ENCODE measurements at places on chromosomes 2 and 18. TPM values are rescaled to one million over a fixed set of nuclear protein-coding genes. Genes with fewer than 3 reads are reported as not detected.

- no peak overlapping the region for H3K27ac ChIP-seq
- H3K36me3 ChIP-seq: peaks cover 29% of the 10 kb centered on the region
- no peak overlapping the region for H3K4me3 ChIP-seq
Measured at GRCh38 chr2:223909001-223909741, 36.0 kb downstream of the WDFY1 start.

GRCh38 chr2:10414591-10414990, 33.5 kb downstream of the ODC1 start:
- no peak for DNase-seq
- peaks cover 4% of the 10 kb centered on the region for H3K36me3 ChIP-seq
- peaks cover 24% of the 10 kb centered on the region for H3K4me1 ChIP-seq
- H3K4me3 ChIP-seq: no peak overlapping the region
- no peak overlapping the region for H3K27ac ChIP-seq

GRCh38 chr2:102181919-102182635, 4.7 kb upstream of the IL1RL2 start:
- no peak for DNase-seq
- H3K36me3 ChIP-seq: peaks cover 19% of the 10 kb centered on the region
- H3K4me3 ChIP-seq: no peak overlapping the region

DNA sequence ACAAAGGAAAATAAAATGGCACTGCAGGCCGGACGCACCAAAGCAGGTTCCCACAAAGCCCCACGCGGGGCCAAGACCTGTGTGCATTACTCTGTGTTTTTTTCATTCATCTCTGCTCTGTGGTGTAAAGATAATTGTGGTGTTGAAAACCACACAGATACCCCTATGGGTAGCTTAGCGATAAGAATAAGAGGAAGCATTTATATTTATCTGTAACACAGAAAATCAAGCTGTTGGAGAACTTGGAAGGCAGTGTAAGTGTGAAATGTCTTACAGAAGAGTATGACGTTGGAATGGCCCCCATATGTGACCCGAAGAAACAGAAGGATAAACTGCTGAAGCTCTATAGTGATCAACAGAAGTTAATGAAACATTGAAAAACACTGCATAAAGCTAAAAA, 20.3 kb upstream of the MARCO start:
- no peak for DNase-seq

GRCh38 chr2:158914731-158915130, 53.7 kb upstream of the TANC1 start:
- H3K27ac ChIP-seq: no peak overlapping the region
- no peaks in the 10 kb centered on the region for H3K36me3 ChIP-seq
- no peak overlapping the region for H3K4me3 ChIP-seq
- no peaks in the 10 kb centered on the region for H3K27me3 ChIP-seq
- DNase-seq: no peak

- H3K27me3 ChIP-seq: no peaks in the 10 kb centered on the region
- no peak for DNase-seq
- no peak overlapping the region for H3K4me3 ChIP-seq
- no peaks in the 10 kb centered on the region for H3K4me1 ChIP-seq
- H3K36me3 ChIP-seq: no peaks in the 10 kb centered on the region
Measured at GRCh38 chr2:169513926-169514325, 4.4 kb downstream of the KLHL41 start.

Gene FEV
- total RNA-seq: not detected

DNA sequence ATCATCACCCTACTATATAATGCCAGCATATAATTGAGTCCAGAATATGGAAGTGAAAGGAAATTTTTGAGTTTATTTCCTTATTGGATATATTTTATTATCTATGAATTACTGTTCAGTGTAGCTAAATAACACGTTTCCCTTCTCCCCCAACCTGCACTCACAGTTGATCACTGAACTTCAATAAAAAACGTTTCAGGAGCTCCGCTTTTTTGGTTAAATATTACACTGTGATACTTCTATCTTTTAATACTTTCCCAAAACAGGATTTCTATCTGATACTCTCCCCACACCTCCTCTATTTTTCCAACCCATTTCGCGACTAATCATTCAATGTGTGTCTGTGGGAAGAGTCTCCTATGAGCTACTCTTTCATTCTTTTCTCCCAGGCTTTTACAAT, 7.2 kb downstream of the VSNL1 start:
- H3K4me3 ChIP-seq: no peak overlapping the region
- peaks cover 12% of the 10 kb centered on the region for H3K27me3 ChIP-seq
- H3K36me3 ChIP-seq: no peaks in the 10 kb centered on the region
- no peaks in the 10 kb centered on the region for H3K4me1 ChIP-seq
- DNase-seq: no peak

Gene ARL5A
- total RNA-seq: 52.3 TPM

DNA sequence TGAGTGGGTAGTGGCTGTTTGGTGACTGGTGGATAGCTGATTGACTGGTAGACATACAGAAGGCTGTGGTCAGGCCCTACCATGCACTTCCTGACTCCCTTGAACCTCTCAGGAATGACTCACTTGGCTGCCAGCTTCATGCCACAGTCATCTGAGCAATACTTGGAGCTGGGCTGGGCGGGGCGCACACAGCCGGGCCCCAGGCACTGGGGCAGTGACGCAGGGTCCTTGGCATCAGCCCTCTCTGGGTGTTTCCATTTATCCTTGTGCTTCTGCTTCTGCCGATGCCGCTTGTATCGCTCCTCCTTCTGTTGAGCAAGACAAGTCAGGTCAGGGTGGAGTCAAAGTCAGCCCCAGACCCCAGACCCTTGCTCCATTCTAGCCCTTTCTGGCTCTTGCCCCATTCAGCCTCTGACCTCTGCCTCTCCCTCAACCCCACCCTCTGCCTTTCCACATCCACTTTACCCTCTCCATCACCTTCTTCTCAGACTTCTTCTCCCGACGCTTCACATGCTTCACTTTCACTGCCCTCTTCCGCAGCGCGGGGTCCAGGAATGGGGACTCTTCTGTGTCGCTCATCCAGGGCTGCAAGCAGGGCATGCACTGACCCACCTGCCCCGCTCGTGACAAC, 3.0 kb upstream of the MBD1 start:
- peaks cover 45% of the 10 kb centered on the region for H3K36me3 ChIP-seq
- DNase-seq: no peak
- no peak overlapping the region for H3K27ac ChIP-seq

GRCh38 chr18:59383851-59384250, 24.8 kb upstream of the LMAN1 start:
- peaks cover 4% of the 10 kb centered on the region for H3K27me3 ChIP-seq
- no peak overlapping the region for H3K4me3 ChIP-seq
- DNase-seq: no peak

Gene DYSF
- total RNA-seq: 41.2 TPM

DNA sequence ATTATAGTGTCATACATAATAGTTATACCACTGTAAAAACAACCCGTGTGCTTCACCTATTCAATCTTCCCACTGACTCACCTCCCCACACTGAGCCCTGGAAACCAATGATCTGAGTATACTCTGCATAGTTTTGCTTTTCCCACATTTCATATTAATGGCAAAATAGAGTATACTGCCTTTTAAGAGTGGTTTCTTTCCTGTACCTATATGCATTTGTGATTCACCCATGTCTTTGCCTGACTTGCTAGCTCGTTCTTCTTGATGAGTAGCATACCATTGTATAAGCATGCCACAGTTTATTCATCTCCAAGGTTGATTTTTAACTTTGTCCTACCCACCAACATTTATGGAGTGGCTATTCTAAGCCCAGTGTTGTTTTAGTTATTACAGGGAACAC, 686.4 kb downstream of the PLCL1 start:
- no peak overlapping the region for H3K4me3 ChIP-seq
- H3K27me3 ChIP-seq: no peaks in the 10 kb centered on the region
- no peak overlapping the region for H3K27ac ChIP-seq
- H3K36me3 ChIP-seq: no peaks in the 10 kb centered on the region
- no peaks in the 10 kb centered on the region for H3K4me1 ChIP-seq

GRCh38 chr18:47936952-47937351, 6.5 kb upstream of the SMAD2 start:
- H3K4me3 ChIP-seq: no peak overlapping the region
- no peak for DNase-seq
- no peaks in the 10 kb centered on the region for H3K36me3 ChIP-seq
- H3K27me3 ChIP-seq: no peaks in the 10 kb centered on the region

DNA sequence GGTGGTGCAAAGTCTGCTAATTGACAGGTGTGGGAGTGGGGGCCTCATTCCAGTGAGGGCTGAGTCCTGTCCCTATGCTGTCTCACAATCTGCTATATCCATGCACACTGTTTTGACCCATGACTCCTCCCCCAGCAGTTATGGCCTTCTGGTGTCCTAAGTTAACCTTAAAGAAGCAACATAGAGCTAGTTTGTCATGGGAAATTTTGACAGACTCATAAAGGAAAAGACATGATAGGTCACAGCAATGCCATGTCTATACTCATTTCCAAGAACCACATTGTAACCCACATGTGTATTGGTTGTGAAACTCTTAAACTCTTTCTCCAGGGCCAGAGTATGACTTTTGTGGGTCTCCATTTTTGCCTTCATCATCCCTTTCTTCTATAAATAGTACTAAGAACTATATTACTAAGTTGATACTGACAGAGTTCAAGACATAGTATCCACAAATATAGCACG, 78.2 kb upstream of the SLC1A4 start:
- no peaks in the 10 kb centered on the region for H3K36me3 ChIP-seq
- no peaks in the 10 kb centered on the region for H3K27me3 ChIP-seq
- H3K4me1 ChIP-seq: no peaks in the 10 kb centered on the region
- H3K27ac ChIP-seq: no peak overlapping the region
- no peak for DNase-seq

- H3K27ac ChIP-seq: no peak overlapping the region
- DNase-seq: no peak
- H3K4me1 ChIP-seq: peaks cover 9% of the 10 kb centered on the region
Measured at GRCh38 chr18:49360582-49360981, 99.9 kb downstream of the DYM start.

Gene PLCL1
- total RNA-seq: 6.3 TPM

Gene MYCN
- total RNA-seq: 0.68 TPM

- H3K4me3 ChIP-seq: no peak overlapping the region
- H3K4me1 ChIP-seq: no peaks in the 10 kb centered on the region
Measured at GRCh38 chr18:73060666-73061288, 193.0 kb upstream of the NETO1 start.

- H3K27me3 ChIP-seq: peaks cover 70% of the 10 kb centered on the region
- H3K36me3 ChIP-seq: no peaks in the 10 kb centered on the region
- H3K27ac ChIP-seq: no peak overlapping the region
- DNase-seq: no peak
Measured at GRCh38 chr2:173400760-173401159, 46.1 kb downstream of the CDCA7 start.

GRCh38 chr18:26421503-26421902, 126.8 kb downstream of the KCTD1 start:
- H3K27me3 ChIP-seq: no peaks in the 10 kb centered on the region
- H3K36me3 ChIP-seq: no peaks in the 10 kb centered on the region
- H3K4me1 ChIP-seq: no peaks in the 10 kb centered on the region
- H3K27ac ChIP-seq: no peak overlapping the region
- H3K4me3 ChIP-seq: no peak overlapping the region
- no peak for DNase-seq

DNA sequence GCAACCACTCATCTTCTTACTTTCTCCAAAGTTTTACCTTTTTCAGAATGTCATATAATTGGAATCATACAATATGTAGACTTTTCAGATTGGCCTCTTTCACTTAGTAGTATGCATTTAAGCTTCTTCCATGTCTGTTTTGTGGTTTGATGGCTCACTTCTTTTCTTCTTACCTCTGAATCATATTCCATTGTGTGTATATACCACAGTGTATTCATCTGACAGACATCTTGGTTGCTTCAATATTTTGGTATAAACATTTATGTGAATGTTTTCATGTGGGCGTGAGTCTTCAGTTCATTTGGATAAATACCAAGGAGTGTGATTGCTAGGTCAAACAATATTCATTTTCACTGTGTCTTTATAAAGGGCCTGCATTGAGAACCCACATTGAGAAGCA, 136.1 kb upstream of the NOSTRIN start:
- no peak overlapping the region for H3K4me3 ChIP-seq
- no peaks in the 10 kb centered on the region for H3K27me3 ChIP-seq
- no peak overlapping the region for H3K27ac ChIP-seq
- H3K4me1 ChIP-seq: no peaks in the 10 kb centered on the region

DNA sequence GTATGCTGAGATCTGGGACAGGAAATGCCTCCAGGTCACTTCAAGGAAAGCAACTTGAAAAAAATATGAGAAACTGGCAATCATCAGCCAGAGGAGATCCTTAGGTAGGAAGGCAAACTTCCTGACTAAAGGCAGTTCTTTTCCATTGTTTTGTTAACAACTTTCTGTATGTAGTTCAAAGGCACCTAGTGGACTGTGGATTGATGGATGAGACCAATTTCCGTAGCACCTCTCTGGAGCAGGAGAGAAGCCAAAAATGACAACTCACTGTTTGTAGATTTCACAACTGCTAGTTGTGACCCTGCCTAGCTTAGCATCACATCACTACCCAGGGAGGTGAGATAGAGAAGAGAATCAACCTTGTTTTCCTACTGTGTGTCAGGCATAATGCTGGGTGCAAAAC, 21.8 kb upstream of the NOSTRIN start:
- peaks cover 15% of the 10 kb centered on the region for H3K4me1 ChIP-seq
- no peak for DNase-seq
- no peak overlapping the region for H3K4me3 ChIP-seq
- H3K36me3 ChIP-seq: no peaks in the 10 kb centered on the region
- no peak overlapping the region for H3K27ac ChIP-seq

DNA sequence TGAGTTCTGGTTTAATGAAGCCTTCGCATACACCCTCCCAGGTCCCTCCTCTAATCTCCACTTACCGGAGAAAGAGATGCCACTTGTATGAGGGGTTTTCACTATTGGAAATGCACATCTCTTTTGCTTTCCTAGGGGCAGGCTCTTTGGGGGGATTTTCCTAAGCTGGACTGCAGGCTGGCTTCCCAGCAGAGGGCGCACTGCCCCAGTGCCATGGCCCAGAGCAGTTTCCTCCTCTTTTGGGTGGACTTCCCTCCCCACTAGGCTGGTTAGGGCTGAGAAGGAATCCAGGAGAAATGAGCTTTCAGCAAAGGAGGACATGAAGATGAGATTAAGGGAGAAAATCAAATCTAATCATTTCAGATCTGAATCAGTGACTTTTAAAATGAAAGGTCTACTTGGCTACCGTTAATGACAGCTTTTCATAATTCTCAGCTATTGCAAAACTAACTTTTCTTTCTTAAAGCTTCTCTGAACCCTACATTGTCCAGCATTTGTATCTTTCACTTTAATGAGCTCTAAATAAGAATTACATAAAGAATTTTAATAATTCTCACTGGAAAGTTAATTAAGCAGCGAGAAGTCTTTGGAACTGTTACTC, 784.1 kb upstream of the FANCL start:
- DNase-seq: peak; percentile 52
- H3K27me3 ChIP-seq: no peaks in the 10 kb centered on the region
- no peak overlapping the region for H3K27ac ChIP-seq
- H3K4me1 ChIP-seq: no peaks in the 10 kb centered on the region

GRCh38 chr2:104563398-104563996, 290.4 kb upstream of the POU3F3 start:
- no peak for DNase-seq
- no peaks in the 10 kb centered on the region for H3K36me3 ChIP-seq
- H3K27me3 ChIP-seq: no peaks in the 10 kb centered on the region
- no peaks in the 10 kb centered on the region for H3K4me1 ChIP-seq
- H3K4me3 ChIP-seq: no peak overlapping the region

Data from lower lobe of right lung (tissue), 2 donors.